ENCODE measurements at places on chromosomes 7 and 10. TPM values are rescaled to one million over a fixed set of nuclear protein-coding genes. Genes with fewer than 3 reads are reported as not detected.

- DNase-seq, result no peak
Measured at GRCh38 chr7:47936323-47936722, 11.9 kb downstream of the PKD1L1 start.

DNA sequence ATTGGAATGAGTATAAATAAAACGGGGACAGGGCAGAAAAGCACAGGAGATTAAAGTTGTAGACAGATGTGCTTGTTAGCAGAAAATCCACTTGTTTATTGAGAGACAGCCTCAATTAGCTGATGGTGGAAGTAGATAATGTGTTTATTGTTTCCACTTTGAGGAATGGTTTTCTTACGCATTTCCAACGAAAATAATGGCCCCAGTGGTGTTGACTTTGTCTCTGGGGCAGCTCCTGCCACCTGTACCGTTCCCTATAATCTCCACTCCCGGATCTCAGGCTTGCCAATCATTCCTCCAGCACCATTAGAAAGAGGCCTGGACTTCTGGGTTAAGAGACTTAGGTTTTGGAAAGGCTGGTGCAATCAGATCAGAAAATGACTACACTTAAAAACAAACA is 638.7 kb downstream of the PARD3 start:
- no peak for DNase-seq

GRCh38 chr10:70477661-70478162 is 855 bp upstream of the PALD1 start:
- no peak for DNase-seq

NANOS1 gene
- 0.45 TPM for total RNA-seq

DNA sequence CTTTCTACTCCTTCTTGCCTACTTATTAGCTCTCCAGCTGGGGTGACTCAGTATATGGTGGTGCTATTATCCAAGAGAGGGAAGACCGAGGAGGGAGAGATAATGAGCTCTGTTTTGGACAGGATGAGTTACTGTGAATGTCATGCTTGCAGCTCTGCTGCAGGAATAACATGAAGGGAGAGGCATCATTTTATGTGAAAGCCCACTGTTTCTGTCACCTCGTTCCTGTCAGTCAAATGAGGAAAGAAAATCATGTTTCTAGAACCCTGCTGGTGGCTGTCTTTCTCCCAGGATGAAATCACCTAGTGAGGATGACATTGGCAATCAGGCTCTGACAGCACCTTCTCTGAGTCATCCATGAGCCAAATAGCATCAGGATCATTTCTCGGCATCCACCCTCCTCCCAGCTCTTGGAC is 1291.6 kb upstream of the AUTS2 start:
- no peak for DNase-seq

DNA sequence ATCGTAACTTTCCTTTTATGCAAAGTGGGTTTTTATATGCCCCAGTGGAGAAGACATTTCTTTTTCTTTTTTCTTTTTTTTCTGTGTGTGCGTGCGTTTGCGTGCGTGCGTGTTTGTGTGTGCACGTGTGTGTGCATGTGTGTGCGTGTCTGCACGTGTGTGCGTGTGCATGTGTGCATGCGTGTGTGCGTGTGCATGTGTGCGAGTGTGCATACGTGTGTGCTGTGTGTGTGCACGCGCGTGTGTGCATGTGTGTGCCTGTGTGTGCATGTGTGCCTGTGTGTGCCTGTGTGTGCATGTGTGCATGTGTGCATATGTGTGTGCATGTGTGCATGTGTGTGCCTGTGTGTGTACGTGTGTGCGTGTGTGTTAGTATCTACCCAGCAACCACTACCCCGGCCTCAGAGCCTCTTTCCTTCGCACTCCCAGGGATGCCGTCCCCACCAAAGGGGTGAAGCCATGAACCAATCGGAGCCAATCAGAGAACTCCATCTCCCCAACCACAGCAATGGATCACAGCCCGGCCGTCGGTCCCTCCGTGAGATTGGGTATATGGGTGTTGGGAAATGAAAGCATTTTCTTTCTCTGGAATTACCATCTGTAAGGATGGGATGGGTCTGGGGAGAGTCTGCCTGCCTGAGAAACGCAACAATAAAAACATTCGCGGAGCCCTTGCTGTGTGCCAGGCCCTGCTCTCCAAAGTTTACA is 92.3 kb downstream of the ELFN1 start:
- DNase-seq, result no peak

DNA sequence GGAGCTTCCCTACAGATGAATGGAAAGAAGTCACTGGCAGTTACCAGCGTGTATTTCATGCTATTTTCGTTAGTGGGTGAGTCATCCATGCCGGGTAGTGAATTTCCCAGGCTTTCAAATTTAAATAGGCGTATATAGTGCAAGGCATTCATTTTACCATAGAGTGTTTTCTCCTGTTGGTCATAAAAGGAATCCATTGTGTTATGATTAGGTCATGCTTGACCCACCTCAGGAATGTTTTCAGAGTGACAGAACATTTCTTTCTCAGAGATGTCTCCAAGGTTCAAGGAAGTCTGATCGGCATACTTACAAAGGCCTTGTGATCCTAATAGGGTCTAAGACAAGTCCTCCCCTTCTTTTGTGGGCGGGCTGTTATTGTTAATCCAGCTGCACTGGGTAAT is 110.7 kb downstream of the AKR1D1 start:
- DNase-seq, result peak; percentile 87

MKI67 gene
- 54.4 TPM for total RNA-seq

AOC1 gene
- total RNA-seq, result not detected

DNA sequence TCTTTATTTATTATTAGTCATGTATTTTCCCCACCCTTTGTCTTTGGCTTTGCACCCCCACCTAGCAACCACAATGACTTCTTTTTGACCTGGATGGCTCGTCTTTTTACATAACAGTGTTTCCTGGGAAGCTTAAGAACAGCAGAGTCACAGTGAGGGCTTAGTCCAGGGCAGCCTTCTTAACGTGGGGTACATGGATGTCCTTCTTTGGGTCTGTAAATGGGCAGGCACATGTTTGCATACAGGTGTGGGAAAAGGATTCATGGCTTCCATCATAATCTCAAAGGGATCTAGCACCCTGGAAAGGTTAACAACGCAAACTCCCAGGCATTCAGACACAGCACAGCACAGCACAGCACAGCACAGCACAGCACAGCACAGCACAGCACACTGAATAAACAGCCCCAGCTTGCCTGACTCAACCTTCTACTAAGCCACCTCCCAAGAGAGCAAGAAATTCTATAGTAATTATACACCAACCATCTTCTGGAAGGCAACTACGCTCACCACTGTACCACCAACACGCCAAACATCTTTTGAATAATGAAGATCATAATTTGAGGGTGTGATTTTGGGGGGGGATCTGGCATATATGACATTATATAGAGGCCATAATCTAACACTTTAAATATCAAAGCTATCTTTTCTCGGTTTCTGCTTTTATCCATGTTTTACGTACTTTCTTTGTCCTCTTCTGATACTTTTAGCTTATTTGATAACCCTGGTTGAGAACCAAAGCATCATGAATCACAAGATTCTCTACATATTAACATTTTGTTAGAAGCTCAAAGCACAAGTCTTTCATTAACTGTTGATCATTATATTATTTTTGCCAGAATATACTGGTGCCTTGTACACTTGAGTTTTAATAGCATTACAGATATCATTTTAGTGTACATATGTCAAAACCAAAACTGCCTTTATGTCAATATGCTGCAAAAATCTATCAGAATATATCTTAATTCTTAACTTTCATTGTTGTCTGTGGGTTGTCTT is 177.2 kb upstream of the KLF14 start:
- peak; percentile 83 for DNase-seq

- DNase-seq, result peak; percentile 60
Measured at GRCh38 chr7:75743455-75743859, 4.7 kb upstream of the HIP1 start.

GRCh38 chr10:126640401-126640800 is 30.1 kb downstream of the C10orf90 start:
- DNase-seq, result peak; percentile 67

- DNase-seq, result no peak
Measured at GRCh38 chr7:121329191-121330052, 622 bp downstream of the WNT16 start.

CNPY1 gene
- not detected for total RNA-seq

- DNase-seq, result no peak
Measured at GRCh38 chr10:100265821-100266485, 1.5 kb downstream of the CWF19L1 start.

- peak; percentile 48 for DNase-seq
Measured at GRCh38 chr7:30752979-30753378, 1.0 kb downstream of the INMT start.

COL17A1 gene
- total RNA-seq, result 0.26 TPM

DNA sequence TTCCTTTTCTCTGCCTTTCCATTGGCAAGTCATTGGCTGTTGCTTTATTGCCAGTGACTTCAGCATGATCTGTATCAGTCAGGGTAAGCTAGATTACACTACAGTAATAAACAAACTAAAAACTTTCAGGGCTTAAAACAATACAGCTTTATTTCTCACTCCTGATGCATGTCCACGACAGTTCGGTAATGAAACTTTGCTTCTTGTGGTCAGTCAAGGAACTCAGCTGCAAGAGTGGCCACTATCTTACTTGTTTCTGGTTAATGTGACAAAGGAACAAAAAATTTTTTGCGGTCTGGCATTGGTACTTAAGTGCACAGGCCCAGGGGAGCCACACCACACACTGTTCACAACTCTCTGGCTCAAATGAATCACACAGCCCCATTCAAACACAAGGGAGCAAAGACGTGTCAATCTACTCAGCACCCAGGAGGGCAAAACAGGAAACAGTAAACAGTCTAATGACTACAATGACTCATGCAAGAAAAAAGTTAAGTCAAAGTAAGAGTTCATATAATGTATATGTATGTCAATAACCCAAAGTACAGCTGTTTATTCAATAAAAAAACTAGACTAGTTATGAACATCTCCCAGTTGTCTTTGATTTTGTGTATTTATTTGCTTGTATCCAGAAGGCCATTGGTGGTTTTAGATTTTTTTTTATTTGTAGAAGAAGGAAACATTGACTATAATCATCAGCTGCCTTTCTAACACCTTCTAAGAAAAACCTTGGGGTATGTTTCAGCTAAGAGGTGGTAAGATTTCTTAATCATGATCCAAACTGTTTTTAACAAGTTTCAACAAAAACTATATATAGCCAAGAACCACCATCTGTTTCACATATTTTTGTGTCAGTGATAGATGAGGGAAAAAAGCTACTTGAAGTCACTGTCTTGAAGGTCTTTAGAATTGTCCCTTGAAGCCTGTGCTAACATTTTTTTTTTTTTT is 134.4 kb upstream of the FAM3C start:
- DNase-seq, result peak; percentile 100

DNA sequence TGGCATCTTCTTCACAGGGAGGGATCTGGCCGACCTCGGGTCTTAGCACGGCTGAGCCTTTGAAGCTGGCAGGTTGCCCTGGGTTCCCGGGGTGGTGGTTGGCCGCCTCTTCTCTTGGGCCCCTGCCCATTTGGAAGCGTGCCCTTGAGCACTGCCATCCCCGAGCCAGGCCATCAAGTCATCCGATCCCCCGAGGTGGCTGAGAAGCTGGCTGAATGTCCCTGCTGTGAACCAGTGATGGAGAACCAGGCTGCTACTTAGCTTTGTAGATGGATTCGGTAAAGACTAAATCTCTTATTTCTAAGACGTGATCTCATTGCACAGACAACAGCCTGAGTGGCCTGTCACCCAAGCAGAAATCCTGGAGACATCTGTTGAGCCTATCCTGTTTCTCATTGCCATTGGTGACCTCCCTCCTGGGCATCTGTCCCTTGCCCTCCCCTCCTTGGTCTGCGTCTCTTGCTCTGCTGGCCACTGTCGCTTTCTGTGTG is 74.3 kb downstream of the GRK5 start:
- no peak for DNase-seq

AOAH gene
- total RNA-seq, result not detected

DNA sequence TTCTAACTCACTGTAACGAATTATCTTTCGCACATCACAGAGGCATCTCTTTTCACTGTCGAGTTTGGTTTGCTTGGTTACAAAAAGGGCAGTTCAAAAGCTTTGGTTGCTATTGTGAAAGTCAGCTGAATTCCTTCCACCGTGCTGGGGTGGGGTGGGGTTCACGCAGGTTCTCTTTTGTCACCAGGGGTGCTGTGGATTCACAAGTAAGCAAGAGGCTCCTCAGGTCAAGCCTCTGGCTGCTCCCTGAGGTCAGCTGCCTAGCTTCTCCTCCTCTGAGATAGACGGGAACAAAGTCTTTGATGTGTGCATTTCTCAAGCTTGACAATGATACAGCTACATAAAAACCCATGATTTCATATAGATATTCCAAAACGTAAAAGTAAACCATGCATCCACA is 47.7 kb downstream of the EGFR start:
- peak; percentile 72 for DNase-seq

DNA sequence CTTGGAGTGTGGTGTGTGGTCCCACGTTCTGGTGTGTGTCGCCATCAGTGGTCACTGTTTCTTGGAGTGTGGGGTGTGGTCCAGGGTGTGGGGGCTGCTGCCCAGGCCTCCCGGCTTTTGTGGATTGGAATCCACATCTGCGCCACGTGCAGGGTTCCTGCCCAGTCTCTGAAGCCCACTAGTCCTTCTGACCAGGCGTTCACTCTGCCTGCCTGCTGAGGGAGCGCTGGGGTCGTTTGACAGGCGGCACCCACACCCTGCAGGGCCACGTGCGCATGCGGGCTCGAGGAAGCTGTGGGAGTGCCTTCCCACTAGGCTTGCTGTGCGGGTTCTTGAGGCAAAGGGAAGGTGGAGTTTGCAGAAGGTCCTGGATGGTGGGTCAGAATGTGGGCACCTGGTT is 51.4 kb downstream of the INPP5A start:
- DNase-seq, result no peak

GATA3 gene
- not detected for total RNA-seq

PI4K2A gene
- total RNA-seq, result 32.5 TPM

GRCh38 chr7:101702362-101702850 is 73.3 kb upstream of the MYL10 start:
- DNase-seq, result no peak

SEMA3C gene
- total RNA-seq, result 104 TPM

GRCh38 chr10:119120413-119120867 is 16.5 kb downstream of the DENND10 start:
- DNase-seq, result peak; percentile 29

- no peak for DNase-seq
Measured at GRCh38 chr7:25431956-25432450, 203.7 kb upstream of the NPVF start.

GRCh38 chr10:114343623-114344505 is 60.4 kb downstream of the AFAP1L2 start:
- DNase-seq, result no peak

DNA sequence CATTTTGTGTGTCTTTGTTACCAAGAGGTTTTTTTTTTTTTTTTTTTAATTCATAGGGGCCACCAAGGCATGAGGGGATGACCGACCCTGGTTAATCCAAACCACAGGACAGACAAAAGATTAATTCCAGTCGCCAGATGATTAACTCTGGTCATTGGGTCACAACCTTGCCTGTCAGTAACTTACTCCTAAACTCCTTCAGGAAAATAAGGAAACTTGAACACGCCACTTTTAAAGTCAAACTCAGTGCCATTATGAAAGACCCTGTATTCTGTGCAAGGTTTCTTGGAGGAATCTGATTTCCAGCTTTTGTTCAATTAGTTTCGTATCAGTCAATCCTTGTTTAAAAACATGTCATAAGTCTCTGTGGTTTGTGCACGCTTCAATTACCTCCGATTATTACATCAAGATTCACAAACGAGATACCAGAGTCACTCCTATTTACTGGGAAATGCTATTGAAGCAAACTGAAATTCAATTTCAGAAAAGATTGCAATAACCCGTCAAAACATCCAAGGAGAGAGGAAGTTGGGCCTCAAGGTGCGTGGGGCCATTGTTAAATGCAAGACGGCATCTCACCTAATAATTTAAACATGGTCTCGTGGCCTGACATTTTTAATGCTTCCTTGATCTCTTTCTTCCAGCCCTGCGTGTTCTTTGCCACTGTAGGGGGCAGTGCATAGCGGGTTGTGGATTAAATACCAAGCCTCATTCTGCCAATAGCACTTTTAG is 44.0 kb downstream of the NRP1 start:
- no peak for DNase-seq

- DNase-seq, result no peak
Measured at GRCh38 chr7:82110146-82110840, 333.3 kb downstream of the CACNA2D1 start.

Measured in LHCN-M2 (cell line).